Kidney glomerular epithelial cell (primary cell): ENCODE measurements at places on chromosomes 16 and 17.

DNA sequence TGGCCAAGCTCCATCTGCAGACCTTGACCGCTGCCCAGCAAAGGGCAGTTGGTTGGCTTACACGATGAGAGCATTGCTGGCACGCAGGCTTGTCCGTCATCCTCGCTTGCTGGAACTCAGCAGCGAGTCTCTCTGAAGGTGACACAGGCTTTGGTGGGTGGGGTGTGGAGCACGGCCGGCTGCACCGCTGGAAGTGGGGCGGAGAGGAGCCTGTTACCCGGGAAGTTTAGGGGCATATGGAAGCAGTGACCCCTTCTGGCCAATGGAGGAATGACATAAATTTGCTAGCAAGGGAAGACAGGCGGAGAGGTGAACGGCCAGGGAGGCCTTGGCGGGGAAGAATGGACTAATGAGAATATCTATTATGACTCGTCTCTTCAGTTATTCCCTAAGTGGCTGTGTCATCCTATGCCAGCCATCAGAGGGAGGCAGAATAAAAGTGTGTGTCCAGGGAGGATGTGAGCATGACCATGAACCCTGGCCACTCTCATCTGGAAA, 65.9 kb upstream of the SDK2 start:
- peak; percentile 45 for DNase-seq

DNA sequence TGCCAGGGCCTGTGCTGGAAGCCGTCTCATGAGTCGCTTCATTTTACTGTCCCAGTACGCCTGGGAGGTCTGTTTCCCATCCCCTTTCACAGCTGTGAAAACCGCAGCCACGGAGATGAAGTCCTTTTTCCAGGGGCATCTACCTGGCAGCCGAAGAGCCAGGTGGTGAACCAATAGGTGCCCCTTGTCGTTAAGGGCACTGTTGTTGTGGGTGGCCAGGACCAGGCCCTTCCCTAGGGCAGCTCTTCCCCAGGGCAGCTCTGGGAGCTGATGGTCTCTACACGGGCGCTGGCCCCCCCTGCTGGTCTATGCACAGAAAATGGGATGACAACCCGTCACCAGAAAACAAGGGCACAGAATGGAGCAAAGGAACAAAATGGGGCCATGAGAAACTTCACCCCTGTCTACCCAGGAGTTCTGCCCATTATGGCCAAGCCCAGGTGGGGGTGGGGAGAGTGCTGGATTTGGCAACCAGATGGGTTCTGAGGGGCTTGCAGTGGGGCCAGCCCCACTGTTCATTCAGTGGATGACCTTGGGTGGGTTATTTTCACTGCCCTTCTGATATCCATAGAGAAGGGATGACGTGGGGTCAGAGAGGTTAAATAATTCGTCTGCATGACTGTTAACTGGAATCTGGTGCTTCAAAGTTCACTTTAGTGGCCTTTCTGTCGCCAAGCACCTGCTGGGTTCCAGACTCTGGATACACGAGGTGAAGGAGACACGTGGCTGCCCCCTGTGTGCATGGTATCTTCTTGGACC, 11.5 kb downstream of the RMI2 start:
- DNase-seq: peak; percentile 40

DNA sequence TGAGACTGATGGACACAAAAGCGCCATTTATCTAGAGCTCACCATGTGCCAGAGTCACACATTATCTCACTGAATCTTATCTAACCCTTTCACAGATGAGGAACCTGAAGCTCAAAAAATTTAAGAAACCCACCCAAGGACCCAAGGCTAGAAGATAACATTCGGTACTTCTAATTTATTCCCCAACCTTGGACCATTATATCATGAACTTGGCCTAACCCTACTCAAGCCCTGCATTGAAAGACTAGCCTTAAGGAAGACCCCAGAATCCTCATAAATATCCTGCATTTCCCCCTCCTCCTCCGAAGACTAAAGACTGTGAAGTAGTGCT, 548 bp upstream of the DYNC1LI2 start:
- DNase-seq: no peak

DNA sequence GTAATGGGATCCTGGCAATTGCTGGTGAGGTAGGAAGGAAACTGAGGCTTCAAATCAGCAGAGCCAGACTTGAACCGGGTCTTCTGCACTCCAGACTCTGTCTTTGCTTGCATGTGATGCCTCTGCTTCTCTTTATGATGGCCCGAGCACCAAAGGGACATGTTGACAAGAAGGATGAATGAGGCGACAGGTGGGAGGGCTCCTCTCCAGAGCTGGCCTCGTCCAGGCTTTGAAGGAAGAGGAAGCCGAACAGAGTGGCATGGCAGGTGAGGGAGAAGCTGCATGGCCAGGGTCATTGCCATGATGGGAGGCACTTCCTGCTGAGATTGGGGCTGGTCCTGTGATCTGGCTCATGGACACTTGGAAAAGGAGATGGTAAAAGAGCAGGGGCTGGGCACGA, 40.8 kb downstream of the AKAP1 start:
- no peak for DNase-seq

GRCh38 chr16:2180962-2181923, 15.2 kb downstream of the CASKIN1 start:
- DNase-seq: no peak

GRCh38 chr16:76668207-76668725, 391.1 kb downstream of the CNTNAP4 start:
- DNase-seq: no peak

- DNase-seq: peak; percentile 37
These were observed 25.0 kb downstream of the MRC2 start for GRCh38 chr17:62652251-62653001.

GRCh38 chr17:79672496-79672895, 58.2 kb upstream of the ENPP7 start:
- no peak for DNase-seq
